ENCODE measurements at places on chromosomes 3 and 15.

DNA sequence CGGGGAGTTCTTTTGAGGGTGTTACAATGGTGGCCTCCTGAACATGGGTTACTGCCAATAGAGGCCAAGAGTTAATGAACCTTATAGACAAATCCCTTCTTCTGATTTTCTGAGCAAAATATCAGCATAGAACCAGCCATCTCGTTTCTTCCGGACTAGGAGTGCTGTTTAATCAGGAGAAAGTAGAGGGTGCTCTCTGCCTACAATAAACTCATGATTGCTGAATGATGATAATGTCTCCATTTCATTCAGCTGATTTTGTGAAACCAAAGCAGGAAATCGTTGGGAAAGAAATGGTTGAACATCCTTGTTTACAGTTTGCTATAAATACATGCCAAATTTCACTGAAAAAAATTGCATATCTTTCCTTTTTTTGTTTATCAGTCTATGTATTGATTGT is 142.8 kb upstream of the PLSCR5 start:
- no peak for DNase-seq

DNA sequence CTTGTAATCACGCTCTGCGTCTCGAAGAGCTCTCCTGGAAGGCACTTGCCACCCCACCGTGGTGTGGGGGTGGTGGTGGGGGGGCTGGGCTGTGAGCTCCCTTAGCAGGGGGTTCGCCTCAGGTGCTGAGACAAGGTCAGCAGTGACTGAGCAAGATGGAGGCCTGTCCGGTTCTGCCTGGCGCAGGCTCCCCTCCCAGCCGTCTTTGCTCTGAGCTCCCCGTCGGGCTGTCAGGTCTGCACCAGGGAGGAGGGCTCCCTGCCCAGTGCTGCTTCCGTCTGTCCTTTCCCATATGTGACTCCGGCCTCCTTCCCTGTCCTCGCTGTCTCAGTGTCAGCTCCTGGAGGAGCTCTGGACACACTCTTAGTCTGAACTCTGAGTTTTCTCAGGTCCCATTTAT is 80.0 kb downstream of the PLXNA1 start:
- DNase-seq, result no peak

DNA sequence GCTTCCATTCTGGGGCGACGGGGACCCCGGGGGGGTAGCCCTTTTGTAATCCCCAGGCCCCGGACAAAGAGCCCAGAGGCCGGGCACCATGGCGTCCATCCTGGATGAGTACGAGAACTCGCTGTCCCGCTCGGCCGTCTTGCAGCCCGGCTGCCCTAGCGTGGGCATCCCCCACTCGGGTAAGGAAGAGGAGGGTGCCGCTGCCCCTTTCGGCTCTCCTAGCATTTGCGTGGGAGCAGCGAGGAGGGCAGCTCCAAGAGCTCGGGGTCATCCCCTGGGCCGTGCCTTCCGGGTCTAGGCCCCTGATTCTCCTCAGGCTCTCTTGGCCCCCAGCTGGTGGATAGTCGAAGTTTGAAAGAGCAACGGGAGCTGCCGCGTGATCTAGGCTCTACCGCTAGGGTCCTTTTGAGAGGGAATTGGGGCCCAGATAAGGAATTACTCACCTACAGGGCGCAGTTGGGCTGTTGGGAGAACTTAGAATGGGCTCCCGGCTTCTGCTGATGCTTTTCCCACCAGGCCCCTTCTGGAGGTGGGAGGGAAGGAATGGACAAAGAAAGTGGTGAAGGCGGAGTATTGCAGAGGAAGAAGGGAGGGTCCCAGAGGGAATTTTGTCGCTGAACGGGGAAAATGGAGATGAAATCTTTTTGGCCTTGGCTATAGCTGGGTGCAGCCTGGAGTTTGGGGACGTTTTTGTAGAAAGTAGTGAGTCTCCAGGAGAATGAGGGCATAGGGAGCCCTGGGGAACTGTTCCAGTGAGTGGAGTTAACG is 615 bp downstream of the VPS18 start:
- DNase-seq, result peak; percentile 35

- no peak for DNase-seq
Observed at GRCh38 chr3:152309535-152310307, 41.0 kb downstream of the MBNL1 start.

DNA sequence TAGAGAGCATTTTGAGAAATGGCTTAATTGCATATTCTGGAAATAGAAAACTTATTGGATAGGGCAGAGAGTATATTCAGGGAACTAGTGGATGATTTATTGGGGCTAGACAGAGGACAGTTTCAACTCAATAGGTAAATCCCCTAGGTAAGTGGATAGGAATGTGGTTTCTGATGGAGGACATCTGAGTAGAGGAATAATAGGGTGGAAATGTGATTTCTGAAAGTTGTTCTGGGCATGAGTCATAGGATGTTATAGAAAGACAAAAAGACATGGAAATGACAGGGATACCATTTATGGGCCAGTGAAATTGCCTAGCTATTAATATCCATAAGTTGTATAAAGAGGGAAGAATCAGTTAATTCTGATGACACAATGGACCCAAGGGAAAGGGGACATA is 563.3 kb upstream of the GOLIM4 start:
- no peak for DNase-seq

DNA sequence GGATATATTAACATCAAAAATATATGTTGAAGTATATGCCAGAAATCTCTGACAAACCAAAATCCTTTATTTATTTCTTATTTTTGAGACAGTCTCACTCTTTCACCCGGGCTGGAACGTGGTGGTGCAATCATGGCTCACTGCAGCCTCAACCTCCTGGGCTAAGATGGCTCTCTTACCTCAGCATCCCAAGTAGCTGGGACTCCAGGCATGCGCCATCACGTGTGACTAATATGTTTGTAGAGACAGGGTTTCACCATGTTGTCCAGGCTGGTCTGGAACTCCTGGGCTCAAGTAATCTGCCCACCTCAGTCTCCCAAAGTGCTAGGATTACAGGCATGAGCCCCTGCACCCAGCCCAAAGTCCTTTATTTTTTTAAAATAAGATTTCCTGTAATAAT is 11.9 kb downstream of the FAIM start:
- DNase-seq, result no peak
